ENCODE measurements at places on chromosomes 5 and 9. TPM values are rescaled to one million over a fixed set of nuclear protein-coding genes. Genes with fewer than 3 reads are reported as not detected.

DNA sequence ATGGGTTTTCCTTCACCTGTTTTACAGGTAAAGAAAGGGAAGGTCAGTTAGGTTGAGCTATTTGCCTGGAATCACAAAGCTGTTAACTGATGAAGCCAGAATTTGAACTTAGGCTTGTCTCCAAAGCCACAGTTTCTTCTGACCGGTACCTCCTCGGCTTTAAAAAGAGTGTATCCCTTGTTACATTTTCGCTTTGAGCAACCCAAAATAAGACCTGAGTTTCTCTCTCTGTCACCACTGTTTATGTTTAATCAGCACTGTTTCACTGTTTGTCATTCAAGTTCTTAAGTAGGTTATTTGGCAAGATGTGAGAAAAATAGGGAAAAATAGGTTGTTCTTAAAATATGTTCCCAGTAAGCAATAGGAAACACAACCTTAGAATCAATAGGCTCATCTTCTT, 84.6 kb downstream of the VCAN start:
- no peak for DNase-seq
- H3K4me1 ChIP-seq, result no peaks in the 10 kb centered on the region
- H3K27ac ChIP-seq, result no peak overlapping the region
- H3K4me3 ChIP-seq, result no peak overlapping the region
- H3K36me3 ChIP-seq, result no peaks in the 10 kb centered on the region

The DND1 gene
- total RNA-seq, result 3.0 TPM

DNA sequence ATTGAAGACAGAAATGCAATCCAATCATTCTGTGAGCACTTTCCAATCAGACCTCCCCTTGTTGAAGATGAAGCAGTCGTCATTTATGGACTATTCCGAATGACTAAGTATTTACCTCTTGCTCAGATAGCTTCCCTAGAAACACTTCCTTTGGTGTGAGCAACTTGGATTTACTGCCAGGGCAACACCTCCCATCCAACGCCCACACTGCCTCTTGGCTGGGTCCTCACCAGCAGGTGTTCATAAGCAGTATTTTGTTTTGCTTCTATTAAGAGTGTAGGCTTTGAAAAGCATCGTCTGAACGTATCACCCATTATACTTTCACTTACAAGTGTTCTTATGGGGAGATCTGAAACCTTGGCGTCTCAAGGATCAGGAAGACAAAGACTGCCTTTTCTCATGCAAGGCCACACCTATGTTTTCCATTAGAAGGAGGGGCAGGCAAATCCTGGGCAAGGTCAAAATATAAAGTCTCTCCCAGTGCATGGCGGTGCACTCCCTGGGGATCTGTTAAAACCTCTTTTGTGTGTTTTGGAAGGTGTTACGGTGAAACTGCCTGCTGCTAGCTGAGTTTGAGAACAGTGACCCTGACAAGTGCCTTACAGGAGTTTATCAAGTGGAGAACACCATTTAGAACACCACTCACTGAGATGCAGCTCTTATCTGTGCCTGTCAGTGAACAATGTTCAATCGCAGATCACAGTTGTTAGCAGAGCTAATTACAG, 10.6 kb upstream of the MARCHF3 start:
- no peaks in the 10 kb centered on the region for H3K36me3 ChIP-seq
- H3K27ac ChIP-seq, result no peak overlapping the region
- DNase-seq, result no peak
- H3K4me1 ChIP-seq, result no peaks in the 10 kb centered on the region

GRCh38 chr9:108245331-108245730, 610.5 kb downstream of the ACTL7B start:
- H3K4me3 ChIP-seq, result no peak overlapping the region
- H3K27ac ChIP-seq, result no peak overlapping the region
- no peaks in the 10 kb centered on the region for H3K27me3 ChIP-seq
- DNase-seq, result no peak

The FREM1 gene
- total RNA-seq, result not detected

DNA sequence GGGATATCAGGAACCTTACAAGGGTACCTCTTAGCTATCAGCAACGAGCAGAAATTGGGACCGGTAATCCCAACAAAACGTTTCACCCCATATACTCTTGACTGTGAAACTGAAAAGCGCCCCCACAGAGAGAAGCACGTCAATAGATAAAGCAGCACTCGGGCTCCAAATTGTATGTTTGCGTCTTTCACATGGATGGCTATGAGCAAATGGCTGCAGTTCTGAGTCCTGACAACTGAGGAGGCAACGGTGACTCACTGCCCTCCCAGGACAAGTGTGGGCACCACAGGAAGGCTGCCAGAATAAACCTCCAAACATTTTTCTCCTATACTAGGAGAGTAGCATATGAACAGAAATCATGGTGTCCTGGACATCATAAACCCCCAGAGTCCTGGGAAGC, 36.6 kb downstream of the SEMA4D start:
- peaks cover 48% of the 10 kb centered on the region for H3K4me1 ChIP-seq
- DNase-seq, result no peak
- H3K36me3 ChIP-seq, result peaks cover 18% of the 10 kb centered on the region
- no peak overlapping the region for H3K27ac ChIP-seq

- DNase-seq, result no peak
- H3K4me3 ChIP-seq, result no peak overlapping the region
- H3K27ac ChIP-seq, result no peak overlapping the region
- no peaks in the 10 kb centered on the region for H3K36me3 ChIP-seq
Observed at GRCh38 chr5:174272671-174273070, 227.2 kb downstream of the NSG2 start.

- peak overlapping the region; percentile 39 for H3K27ac ChIP-seq
- H3K36me3 ChIP-seq, result no peaks in the 10 kb centered on the region
- H3K4me3 ChIP-seq, result no peak overlapping the region
- DNase-seq, result peak; percentile 24
- peaks cover 61% of the 10 kb centered on the region for H3K4me1 ChIP-seq
Observed at GRCh38 chr9:76562511-76562911, 103.5 kb downstream of the GCNT1 start.

DNA sequence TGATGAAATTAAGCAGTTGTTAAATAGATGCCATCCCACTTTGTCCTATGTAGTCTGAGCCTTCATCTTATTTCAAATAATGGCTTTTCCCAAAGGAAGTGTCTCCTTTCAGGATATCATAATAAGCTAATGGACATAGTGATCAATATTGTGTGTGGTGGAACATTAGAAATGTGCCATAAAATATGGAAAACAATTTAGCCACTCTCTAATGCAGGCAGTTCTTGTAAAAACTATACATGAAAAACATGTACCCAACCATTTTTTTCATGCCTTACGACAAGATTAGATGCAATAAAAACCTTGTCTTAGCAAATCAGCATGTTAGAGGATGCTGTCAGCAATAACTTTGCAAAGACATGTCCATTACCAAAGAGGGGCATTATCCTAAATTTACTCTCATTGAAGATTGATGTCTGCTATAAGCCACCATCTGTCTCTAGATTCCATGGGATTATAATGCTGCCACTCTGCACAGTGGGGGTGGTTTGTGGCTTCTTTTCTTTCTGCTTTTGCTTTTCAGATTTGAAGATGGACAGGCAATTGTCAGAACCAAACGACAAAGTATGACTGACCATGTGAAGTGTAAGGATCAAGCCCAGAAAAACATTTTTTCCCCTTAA, 724.0 kb upstream of the ZNF608 start:
- no peak for DNase-seq
- H3K27me3 ChIP-seq, result no peaks in the 10 kb centered on the region
- H3K27ac ChIP-seq, result no peak overlapping the region
- no peaks in the 10 kb centered on the region for H3K4me1 ChIP-seq
- no peak overlapping the region for H3K4me3 ChIP-seq

All from B cell (primary cell).